ENCODE measurements at places on chromosomes 7 and 10. TPM values are rescaled to one million over a fixed set of nuclear protein-coding genes. Genes with fewer than 3 reads are reported as not detected.

- DNase-seq: no peak
- H3K4me3 ChIP-seq: no peak overlapping the region
- no peaks in the 10 kb centered on the region for H3K4me1 ChIP-seq
- peaks cover 5% of the 10 kb centered on the region for H3K27me3 ChIP-seq
These were observed 331.7 kb downstream of the KCNMA1 start for GRCh38 chr10:77305650-77306632.

Gene PCLO
- total RNA-seq: not detected

DNA sequence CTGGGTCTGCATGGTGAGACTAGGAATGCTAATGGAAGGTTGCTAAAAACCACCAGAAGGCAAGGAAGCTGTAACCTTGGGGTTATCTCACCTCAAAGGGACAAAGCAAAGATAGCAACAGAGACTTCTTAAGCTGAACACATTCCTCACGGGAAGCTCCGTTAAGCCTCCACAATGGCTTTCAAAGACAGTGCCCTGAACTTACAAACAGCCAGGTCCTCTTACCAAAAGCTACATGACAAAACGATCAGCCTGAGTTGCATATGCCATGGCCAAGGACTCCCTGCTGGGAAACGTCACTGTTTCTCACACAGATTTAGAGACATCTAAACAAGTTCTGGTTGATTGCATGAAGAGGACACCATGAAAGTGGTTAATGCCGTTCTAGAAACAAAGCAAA, 52.7 kb downstream of the HTR5A start:
- no peaks in the 10 kb centered on the region for H3K4me1 ChIP-seq
- DNase-seq: no peak
- peaks cover 11% of the 10 kb centered on the region for H3K27me3 ChIP-seq
- no peak overlapping the region for H3K27ac ChIP-seq
- no peak overlapping the region for H3K4me3 ChIP-seq

DNA sequence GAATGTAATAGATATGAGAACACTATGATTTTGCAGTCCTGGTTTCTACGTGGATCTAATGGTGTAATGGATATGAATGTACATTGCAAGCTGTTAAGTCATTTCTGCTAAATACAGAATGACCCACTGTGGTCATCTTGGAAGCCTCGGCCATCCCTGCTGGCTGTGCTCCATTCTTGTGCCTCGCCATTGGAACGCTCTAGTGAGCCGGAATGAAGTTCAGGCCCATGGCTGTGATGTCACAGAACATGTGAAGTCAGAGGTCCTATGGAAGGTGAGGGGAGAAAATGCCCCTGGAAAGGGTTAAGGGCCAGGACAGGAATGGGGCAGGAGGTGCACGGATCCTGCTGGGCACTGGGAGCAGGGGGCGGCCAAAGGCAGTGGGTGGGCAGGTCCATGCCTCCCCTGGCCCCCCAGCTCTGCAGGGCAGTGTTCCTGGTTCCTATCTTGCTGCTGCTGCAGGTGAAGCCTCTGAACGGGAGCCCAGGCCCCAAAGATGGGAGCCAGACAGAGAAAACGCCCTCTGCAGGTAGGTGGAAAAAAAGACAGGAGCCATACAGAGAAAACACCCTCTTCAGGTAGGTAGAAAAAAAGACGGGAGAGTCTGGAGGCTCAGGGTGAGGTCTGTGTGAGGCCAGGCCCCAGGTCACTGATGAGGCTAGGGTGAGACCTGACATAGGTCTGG, at the start of gene LLCFC1:
Gene LLCFC1 (plus strand): TSS at position 259 of the 685 bp plus-strand sequence. CDS start 138 bp downstream, at position 397.
- H3K36me3 ChIP-seq: no peaks in the 10 kb centered on the region
- no peak within 1 kb of the TSS for H3K27ac ChIP-seq
- peak; percentile 24 for DNase-seq
- no peaks in the 10 kb centered on the region for H3K27me3 ChIP-seq

Gene STEAP1B
- 0.23 TPM for total RNA-seq

GRCh38 chr10:112585126-112585525, 138.1 kb downstream of the VTI1A start:
- no peak overlapping the region for H3K27ac ChIP-seq
- no peak for DNase-seq
- peaks cover 11% of the 10 kb centered on the region for H3K36me3 ChIP-seq
- H3K4me1 ChIP-seq: no peaks in the 10 kb centered on the region

Gene MYH16
- not detected for total RNA-seq

Gene MYL7
- not detected for total RNA-seq

- H3K36me3 ChIP-seq: no peaks in the 10 kb centered on the region
- H3K4me1 ChIP-seq: no peaks in the 10 kb centered on the region
- H3K27me3 ChIP-seq: peaks cover 3% of the 10 kb centered on the region
- no peak overlapping the region for H3K27ac ChIP-seq
- no peak overlapping the region for H3K4me3 ChIP-seq
These were observed 262.9 kb downstream of the TCERG1L start for GRCh38 chr10:131048606-131049005.

Gene CLDN3
- total RNA-seq: not detected

GRCh38 chr7:4681886-4682620, at the start of gene FOXK1:
Gene FOXK1 (plus strand): TSS chr7:4682295. CDS start chr7:4682309, 14 bp downstream.
- peak within 1 kb of the TSS; percentile 91 for H3K4me3 ChIP-seq
- peaks cover 14% of the 10 kb centered on the region for H3K36me3 ChIP-seq
- peak within 1 kb of the TSS; percentile 98 for H3K27ac ChIP-seq
- peak; percentile 90 for DNase-seq

GRCh38 chr7:82471351-82472020, 27.9 kb upstream of the CACNA2D1 start:
- H3K4me3 ChIP-seq: no peak overlapping the region
- no peak for DNase-seq
- H3K36me3 ChIP-seq: no peaks in the 10 kb centered on the region
- no peak overlapping the region for H3K27ac ChIP-seq
- no peaks in the 10 kb centered on the region for H3K4me1 ChIP-seq

GRCh38 chr7:116771640-116772039, 90.7 kb upstream of the CAPZA2 start:
- H3K4me1 ChIP-seq: no peaks in the 10 kb centered on the region
- H3K36me3 ChIP-seq: no peaks in the 10 kb centered on the region
- DNase-seq: no peak
- peaks cover 16% of the 10 kb centered on the region for H3K27me3 ChIP-seq
- no peak overlapping the region for H3K27ac ChIP-seq
- H3K4me3 ChIP-seq: no peak overlapping the region

GRCh38 chr7:55555160-55555559, 17.1 kb downstream of the VOPP1 start:
- H3K4me3 ChIP-seq: no peak overlapping the region
- peak overlapping the region; percentile 51 for H3K27ac ChIP-seq
- DNase-seq: no peak
- peaks cover 30% of the 10 kb centered on the region for H3K36me3 ChIP-seq
- no peaks in the 10 kb centered on the region for H3K27me3 ChIP-seq

DNA sequence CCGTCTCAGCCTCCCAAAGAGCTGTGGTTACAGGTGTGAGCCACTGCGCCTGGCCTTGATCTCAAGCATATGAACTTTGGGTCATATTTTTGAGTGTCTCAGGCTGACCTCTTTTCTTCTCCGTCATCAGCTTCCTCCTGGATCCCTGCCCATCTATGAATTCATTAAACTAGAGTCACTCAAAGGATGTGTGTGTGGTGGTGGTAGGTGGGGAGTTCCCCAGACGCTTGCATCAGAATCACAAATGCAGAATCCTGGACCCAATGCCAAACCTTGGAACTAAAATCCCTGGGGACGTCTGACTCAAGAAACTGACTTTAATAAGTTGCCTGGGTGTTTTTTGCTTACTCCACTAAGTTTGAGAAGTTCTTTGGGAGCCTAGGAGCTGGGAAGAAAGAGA, 6.7 kb upstream of the CREB5 start:
- DNase-seq: peak; percentile 40
- H3K4me3 ChIP-seq: no peak overlapping the region
- H3K4me1 ChIP-seq: peaks cover 24% of the 10 kb centered on the region
- H3K36me3 ChIP-seq: no peaks in the 10 kb centered on the region

- no peaks in the 10 kb centered on the region for H3K27me3 ChIP-seq
- no peaks in the 10 kb centered on the region for H3K4me1 ChIP-seq
- H3K36me3 ChIP-seq: no peaks in the 10 kb centered on the region
- H3K27ac ChIP-seq: no peak overlapping the region
- no peak for DNase-seq
These were observed 479.8 kb upstream of the SEMA3A start for GRCh38 chr7:84674236-84674913.

Gene DPYSL4
- total RNA-seq: 15.0 TPM

DNA sequence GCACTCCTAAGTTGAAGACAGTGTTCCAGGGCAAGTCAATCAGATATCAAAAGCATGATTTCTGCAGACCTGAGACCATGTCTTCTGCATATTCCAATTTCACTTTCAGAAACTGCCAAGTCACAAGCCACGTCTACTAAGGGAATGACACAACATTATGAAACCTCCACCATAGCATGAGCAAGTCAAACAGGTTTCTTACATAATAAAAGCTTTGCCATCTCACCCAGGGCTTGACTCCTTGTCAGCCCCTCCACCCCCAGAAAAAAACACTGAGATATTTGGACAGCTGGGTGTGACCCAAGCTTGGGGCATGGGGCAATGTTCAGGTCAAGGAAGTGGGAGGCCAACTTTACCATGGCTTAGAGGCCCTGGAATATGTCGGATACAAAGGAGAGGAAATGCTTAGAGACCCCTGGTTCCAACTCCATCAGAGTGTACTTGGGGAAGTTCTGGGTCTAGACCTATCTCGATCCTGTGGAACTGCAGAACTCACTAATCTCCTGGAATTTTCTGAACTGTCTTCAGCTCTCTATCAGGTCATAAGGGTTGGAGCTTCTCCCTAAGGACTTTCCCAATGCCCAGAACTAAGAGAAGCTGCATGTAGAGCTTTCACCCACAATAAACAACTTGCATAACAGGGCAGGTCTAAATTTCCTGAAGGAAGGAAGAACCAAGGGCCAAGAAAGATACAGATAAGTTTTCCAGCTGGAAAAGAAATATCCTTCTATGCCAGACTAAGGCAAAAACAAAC, 80.6 kb upstream of the NAMPT start:
- H3K36me3 ChIP-seq: no peaks in the 10 kb centered on the region
- peak; percentile 29 for DNase-seq

Gene H2AZ2
- 148 TPM for total RNA-seq

Gene HOXA2
- total RNA-seq: not detected

DNA sequence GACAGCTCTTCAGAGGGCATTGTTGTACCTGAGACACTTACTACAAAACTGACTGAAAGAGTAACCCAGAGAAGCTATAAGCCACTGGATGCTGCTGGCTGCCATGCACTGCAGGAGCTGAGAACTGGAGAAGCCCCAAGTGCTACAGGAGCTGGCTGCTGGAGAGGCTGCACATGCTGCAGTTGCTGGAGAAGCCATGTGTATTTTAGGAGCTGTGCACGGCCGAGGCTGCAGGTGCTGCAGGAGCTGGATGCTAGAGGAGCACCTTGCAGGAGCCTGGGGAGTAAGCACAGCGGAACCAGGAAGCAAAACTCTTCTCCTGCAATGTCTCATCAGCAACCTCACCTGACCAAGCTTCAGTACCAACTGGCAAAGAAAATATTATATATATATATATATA, 45.5 kb downstream of the STEAP1B start:
- H3K4me1 ChIP-seq: no peaks in the 10 kb centered on the region
- H3K27ac ChIP-seq: no peak overlapping the region
- DNase-seq: no peak
- H3K36me3 ChIP-seq: no peaks in the 10 kb centered on the region
- H3K4me3 ChIP-seq: no peak overlapping the region
